ENCODE measurements at places on chromosomes 3 and 15. TPM values are rescaled to one million over a fixed set of nuclear protein-coding genes. Genes with fewer than 3 reads are reported as not detected.

Gene MGLL
- total RNA-seq: 206 TPM

Gene ACTC1
- total RNA-seq: 759 TPM

Gene CFAP91
- 0.19 TPM for total RNA-seq

Gene LTF
- not detected for total RNA-seq

Gene PCOLCE2
- 0.75 TPM for total RNA-seq

Gene ARGFX
- not detected for total RNA-seq

Gene MESP2
- total RNA-seq: 0.45 TPM

Gene SAMMSON
- not detected for total RNA-seq

DNA sequence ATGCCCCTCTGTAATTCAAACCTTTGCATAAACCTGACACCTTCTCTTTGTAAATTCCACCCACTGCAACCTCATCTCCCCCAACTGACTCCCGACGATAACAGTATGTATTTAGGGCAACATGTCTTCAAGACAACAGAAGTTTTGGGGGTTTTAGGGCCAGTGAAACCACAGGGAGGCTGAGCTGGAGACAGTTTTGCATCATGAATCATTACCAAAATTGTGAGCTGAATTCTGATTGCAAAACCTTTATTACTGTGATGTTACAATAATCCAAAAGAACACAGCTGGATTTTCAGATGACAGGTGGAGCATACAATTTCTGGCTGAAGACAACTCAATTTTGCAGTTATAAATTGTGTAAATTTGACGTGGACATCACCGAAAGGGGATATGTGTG, 281.3 kb upstream of the TTC14 start:
- DNase-seq: peak; percentile 33

- DNase-seq: no peak
Measured at GRCh38 chr3:12966847-12967605, 106.2 kb downstream of the IQSEC1 start.

DNA sequence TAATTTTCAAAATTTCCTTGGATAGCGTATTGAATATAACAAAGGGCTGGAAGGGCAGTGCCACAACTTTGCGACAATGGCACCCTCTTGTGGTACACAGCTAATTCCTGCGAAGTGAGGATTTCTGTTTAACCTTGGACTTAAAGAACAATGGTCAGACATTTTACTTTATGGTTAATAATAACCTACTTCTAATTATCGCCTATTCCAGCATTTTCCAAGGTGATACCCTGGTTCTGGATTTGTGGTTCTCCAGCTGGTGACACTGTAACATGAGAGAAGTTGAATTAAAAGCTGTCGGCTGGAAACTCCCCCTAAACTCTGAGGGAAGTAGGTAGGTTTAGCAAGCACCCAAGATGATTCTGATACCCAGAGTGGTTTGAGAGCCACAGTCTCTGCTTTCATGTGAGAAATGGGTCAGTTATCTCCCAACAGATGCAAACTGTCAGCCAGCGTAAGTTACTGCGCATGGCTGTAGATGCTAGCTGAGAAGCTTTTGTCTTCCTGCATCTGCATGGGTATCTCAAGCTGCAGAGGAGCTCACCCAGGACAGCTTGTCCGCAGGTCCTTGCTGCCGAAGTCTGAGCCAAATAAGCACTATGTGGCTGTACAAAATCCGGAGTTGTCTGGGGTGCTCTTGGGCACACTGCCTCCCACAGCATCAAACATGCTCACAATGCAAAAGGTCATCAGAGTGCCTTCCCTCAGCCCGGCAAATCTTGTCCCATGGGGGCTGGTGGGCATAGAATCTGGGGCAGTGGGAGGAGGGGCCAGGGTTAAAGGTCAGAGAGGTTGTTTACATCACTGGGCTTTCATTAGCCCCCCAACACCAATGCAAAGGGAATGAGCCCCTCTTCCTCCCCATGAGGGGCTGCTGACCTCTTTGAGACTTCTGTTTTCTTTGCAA, 6.6 kb upstream of the CHSY1 start:
- DNase-seq: peak; percentile 60

DNA sequence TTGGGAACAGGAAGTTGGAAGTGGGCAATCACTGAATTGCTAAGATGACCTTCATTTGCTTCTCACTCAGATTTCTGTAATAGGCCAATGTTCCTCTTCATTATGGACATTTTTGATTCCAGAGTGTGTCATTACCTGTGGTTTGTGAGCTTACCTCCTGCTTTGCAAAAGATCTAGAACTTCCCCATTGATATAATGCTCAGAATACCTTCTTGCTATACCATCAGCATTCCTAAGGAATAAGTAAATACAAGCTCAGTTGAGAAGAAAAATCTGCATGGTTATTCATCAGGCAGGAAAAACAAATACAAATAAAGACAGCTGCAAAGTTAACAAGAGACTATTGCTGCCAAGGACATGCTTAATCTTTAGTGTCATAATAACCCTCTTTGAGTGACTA, 5.6 kb upstream of the RPL14 start:
- peak; percentile 32 for DNase-seq

DNA sequence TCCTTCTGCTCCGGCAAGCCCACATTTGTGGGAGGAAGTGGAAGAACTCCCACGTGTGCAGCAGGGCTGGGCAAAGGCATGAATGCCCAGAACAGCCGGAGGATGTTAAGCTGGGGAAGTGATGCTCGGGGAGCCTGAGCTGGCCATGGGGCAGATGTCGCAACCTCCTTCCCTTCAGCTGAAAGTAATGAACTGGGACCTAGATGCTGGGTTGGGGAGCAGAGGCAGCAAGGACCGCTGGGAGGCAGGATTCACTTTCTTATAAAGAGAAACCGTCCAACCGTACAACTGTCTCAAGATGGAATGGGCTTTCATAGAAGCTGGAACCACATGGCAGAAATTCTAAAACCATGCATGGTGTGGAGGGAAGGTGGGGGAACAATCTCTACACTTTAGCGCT, 290.9 kb downstream of the OCA2 start:
- no peak for DNase-seq

DNA sequence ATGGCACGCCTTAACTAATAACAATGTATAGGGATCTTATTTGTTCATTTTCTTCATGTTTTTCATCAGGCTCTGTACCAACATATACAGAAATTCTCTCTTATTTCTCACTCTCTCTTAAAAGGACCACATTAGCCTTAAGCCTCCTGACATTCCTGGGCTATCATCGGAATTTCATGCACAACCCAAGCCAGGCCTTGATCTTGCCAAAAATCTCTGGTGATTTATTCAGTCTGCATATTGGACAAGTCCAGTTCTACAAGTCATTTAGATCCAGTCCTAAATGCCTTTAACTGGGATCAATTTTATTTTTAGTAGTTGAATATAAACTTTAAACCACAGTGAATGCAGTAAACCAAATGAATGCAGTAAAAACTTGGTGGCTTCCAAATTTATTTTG, 385.4 kb downstream of the MECOM start:
- no peak for DNase-seq

DNA sequence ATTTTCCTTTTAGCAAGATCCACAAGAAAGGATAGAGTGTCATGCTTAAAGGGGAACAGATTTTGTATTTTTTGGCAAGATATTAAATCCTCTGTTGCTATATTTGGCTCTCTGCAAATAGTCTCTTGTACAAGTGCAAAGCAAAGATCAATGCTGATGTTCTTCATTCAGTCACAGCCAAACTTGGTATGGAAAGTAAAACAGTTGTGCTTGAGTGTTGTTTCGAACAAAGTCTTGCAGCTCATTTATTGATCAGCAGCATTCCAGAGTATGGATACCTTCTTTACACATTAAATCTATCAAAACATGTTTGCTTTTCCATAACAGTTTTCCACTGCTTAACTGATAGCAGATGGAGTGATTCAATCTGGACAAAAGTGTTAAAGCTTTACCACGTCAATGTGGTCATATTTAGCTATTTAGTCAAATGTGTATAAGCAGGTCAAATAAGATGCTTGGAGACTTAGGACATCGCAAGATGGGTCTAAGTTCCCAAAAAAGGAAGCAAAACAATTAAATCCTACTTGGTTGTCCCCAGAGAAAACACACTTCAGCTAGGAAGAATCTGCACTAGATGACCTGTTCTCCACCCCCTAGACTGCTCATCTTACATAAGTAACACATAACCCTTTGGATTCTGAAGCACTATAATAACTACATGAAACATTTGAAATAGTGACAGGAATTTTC, 52.4 kb downstream of the VGLL3 start:
- DNase-seq: peak; percentile 81

DNA sequence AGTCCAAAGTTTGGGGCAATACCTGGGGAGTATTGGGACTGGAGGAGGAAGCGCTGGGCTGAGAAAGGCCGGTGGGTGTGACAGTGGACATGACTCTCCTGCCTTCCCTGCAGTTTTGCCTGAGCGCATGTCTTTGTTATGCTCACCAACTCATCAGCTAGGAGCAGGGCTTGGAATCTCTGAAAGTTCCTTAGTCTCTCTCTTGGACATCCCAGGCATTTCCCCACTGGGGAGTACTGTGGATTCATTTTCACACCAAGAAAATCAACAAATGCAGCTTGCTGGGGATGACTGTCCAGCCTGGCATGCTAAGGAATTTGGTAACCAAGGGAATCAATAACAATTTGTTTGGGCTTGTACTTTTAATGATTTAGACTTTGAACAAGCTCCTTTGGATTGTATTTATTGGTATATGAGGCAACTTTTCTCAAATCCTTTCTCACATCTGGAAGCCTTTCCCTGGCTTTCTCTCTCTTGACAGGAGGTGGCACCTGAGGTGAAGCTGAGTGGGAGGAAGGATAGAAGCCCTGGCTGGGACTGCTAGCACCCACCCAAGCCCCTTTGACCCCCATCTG, 48.5 kb upstream of the CHST2 start:
- peak; percentile 84 for DNase-seq

GRCh38 chr3:192904632-192905289, 12.9 kb downstream of the MB21D2 start:
- peak; percentile 97 for DNase-seq

DNA sequence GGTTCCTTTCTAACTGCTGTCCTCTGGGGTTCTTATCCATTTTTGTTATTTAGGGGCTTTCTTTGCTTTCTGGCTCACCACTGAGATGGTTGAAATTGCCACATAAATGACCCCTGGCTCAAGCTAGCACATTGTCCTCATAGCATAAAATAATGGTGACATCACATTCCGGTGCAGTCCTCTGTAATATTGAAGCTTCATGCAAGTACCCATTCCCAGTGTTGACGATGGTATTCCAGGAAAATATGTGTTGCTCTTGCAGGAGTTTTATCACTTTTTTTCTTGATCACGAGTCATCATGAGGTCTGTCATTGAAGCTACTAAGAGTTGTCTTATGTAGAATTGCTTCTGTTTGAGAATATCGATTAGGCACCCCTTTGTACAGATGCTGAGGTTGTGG, 56.1 kb downstream of the CRTC3 start:
- DNase-seq: peak; percentile 46

GRCh38 chr15:42274702-42274989, 1.4 kb upstream of the TMEM87A start:
- DNase-seq: no peak

- no peak for DNase-seq
Measured at GRCh38 chr3:72015463-72015862, 230.5 kb upstream of the PROK2 start.

DNA sequence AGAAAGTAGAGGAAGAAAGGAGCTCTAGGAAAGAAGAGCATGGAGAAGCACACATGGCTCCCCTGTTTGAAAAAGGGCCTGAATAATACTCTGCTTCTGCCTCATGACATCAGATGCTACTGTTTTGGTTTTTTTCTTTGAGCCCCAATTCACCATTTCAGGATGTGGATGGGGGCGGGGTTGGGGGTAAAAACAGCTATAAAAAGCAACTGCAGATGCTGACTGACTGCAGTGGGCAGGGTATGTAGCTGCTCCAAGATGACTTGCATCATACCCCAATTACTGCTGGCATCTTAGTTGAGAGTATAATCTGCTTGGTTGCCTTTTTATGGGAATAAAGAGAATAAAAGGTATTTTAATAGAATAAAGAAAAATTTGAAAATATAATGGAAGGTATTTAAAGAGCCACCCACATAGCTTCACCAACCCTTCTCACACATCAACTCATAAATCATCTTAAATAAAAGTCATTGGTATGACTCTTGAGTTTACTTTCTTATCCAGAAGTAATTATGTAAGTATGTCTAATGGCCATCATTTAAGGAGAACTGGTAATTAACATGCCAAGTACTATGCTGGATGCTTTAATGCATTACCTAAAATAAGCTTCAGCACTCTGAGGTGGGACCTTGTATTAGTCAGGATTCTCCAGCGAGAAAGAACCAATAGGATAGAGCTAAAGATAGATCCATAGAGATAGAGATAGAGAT, 36.4 kb upstream of the TMEM45A start:
- DNase-seq: no peak

- no peak for DNase-seq
Measured at GRCh38 chr3:62805580-62806277, 69.5 kb downstream of the CADPS start.

DNA sequence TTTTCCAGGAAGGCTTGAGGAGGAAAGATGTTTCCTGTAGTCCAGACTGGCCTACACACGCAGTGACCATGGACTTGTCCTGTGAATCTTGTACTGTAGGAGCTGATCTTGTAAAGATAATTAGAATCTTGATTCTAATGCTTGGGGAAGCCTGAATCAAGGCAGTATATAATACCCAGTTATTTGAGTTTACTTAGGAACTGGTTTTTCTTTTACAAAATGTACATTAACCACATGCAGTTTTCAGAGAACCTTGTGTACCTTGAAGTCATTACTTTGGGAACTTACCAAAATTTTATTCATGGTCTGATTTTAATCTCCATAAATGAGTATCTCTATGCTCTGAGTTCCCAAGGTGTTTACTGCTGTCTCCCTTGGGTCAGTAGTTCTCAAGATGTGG, 439.9 kb upstream of the AZI2 start:
- no peak for DNase-seq

DNA sequence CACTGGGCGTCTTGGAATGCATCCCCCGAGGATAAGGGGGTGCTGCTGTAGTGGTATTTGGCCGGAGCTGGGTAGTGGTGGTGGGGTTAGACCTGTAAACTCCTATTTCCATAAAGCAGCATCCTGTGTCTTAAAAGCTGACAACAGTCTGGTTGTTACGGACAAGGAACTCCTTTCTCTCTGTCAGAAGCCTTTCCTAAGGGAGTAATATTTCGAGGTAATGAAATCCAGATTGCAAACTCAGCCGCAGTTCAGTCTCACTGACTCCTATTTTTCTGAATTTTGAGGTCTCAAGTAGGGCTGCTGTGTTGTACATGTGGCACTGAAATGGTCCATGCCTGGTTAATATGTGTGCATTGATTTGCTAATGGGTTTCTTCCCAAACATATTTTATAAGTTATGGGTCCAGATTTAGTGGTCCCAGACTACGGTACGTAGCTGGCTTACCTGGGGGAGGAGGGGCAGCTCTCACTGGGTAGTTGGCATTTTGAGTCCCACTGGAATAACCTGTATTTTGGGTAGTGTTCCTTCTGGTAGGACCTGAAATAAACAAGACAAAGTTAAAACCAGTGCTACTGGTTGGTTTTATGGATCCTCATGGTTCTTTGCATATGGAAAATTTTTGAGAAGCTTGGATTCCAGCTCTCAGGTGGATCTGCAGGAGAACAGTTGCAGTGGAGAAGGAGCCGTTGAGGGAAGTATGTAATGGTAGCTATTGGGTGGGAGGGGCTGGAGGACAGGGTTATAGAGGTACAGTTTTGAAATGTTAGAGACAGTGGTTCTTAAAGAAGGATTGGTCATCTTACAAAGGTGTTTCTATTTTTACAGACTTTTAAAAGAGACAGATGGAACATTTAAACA, 48.6 kb upstream of the LDHAL6B start:
- DNase-seq: no peak

- peak; percentile 5 for DNase-seq
Measured at GRCh38 chr3:121835465-121835801, 424 bp downstream of the EAF2 start.

All from LHCN-M2 (cell line).